Stimulated activated CD4-positive, alpha-beta T cell treated with anti-CD3 and anti-CD28 coated beads, Interleukin-4, amount 100 ng/mL, for 4 hours (primary cell): ENCODE measurements at places on chromosomes 6 and 20.

DNA sequence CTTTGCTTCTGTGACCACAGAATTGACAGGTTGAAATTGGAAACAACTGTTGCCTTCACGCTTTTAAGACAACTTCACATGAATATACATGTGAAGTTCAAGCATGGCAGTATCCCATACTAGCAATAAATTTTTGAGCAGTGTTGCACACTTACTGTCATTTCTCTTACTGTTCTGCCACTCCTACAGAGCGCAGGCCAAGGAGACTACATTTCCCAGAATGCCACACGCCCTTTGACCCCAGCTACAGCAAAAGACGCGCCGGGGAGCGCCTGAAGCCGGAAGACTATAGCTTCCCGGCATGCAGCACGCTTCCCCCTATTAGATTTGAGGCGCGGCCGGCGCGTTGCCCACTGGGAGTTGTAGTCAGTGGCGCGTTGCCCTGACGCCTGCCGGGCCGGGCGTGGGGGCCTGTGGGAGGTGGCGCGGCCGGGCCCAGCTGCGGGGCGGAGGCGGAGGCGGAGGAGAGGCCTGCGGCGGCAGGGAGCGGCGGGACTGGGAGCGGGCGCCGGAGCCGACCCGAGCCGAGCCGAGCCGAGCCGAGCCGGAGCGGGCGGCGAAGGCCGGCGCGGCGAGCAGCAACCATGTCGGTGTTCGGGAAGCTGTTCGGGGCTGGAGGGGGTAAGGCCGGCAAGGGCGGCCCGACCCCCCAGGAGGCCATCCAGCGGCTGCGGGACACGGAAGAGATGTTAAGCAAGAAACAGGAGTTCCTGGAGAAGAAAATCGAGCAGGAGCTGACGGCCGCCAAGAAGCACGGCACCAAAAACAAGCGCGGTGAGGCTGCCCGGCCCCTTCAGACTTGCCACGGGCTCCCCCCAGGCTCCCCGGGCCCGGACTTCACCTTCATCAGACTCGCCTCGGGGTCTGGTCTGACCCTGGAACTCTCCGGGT lies at the start of gene CHMP4B:
Gene CHMP4B, plus strand, starts transcription at position 464 of the 891 bp plus-strand sequence. Its CDS starts 121 bp downstream, at position 585.
- peak; percentile 99 for DNase-seq

- no peak for DNase-seq
Measured at GRCh38 chr20:62376112-62377063, 9.3 kb upstream of the LAMA5 start.

- no peak for DNase-seq
Measured at GRCh38 chr6:163889904-163890514, 475.5 kb downstream of the QKI start.

GRCh38 chr6:14674458-14674857 lies 556.9 kb downstream of the CD83 start:
- DNase-seq, result no peak

DNA sequence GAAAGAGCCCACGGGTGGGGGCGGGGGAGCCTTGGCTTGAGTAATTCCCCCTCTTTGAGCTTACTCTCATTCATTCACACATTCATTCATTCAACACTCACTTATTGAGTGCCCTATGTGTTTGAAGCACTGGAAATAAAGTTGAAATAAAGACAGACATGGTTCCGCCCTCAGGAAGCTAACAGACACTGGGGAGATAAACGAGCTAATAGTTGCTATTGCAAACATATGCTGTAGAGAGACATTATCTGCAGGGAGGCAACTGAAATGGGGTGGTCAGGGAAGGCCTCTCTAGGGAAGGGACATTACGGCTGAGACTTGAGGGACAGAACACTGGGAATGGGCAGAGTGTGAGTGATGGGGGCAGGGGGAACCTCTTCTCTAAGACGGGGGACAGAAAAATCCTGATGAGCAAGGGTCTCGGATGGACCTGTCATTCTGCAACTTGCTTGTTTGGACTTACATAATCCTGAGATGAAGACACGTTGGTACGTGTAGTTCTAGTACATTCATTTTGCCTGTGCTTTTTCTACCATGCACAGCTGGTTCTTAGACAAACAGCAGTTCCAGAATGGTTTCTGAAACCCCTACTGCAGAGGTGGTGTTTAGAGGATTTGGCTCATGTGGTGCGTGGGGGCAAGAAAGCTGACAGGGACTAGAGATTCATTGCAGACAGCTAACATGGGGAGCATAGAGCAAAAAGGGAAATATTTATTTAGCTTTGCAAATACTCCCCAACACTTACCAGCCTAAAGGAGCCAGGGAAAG lies 71.1 kb upstream of the BLCAP start:
- DNase-seq, result no peak

DNA sequence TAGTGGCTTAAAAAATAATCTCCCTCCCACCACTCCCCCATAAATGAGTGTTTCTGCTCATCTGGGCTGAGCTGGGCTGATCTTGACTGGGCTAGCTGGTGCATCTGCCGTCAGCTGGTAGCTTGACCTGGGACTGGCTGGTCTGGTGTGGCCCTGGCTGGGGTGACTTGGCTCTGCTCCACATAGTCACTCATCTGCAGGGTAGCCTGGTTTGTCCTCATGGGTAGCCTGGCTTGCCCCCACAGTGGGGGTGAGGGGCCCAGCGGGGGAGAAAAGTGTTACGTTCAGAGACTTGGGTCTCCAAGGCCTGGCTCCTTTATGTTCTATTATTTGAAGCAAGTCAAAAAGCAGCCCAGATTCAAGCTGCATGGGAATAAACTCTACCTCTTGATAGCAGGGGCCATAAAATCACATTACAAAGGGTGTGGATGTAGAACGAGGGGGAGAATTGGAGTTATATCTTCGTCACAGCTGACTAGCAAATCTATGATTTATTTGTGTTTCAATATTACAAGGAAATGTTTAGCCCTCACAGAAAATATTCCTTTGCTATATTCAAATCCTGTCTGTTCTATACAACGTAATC lies 32.9 kb downstream of the EDN3 start:
- DNase-seq, result no peak

GRCh38 chr6:5359417-5359816 lies 98.1 kb downstream of the FARS2 start:
- DNase-seq, result no peak

- DNase-seq, result peak; percentile 68
Measured at GRCh38 chr20:34037121-34037520, 43.4 kb downstream of the RALY start.

DNA sequence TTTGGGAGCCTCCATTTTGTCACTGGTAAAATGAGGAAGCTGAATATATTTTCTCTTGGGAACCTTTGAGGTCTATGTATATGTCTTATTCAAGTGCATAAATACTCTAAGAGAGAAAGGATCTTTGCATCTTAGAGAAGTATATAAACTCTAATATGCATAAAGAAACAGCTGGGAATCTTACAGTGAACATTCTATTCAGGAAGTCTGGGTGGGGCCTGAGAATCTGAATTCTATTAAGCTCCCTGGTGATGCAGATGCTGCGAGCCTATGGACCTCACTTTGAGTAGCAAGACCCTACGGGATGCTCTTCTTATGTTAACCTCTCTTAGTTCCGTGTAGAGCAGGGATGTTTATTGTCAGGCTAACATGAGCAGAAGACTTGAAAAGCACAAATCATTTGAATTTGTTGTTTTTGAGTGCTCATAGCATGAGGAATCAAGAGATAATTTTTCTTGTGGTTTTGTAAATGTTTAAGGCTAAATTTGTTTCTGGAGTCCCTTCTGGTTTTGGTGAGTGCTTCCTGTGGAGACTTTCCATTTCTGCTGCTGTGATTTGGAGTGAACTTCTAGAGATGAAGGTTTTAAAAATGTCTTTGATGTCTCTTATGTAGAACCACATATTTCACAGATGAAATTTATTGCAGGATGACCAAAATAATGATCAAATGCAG lies 281.2 kb upstream of the JAG1 start:
- no peak for DNase-seq

DNA sequence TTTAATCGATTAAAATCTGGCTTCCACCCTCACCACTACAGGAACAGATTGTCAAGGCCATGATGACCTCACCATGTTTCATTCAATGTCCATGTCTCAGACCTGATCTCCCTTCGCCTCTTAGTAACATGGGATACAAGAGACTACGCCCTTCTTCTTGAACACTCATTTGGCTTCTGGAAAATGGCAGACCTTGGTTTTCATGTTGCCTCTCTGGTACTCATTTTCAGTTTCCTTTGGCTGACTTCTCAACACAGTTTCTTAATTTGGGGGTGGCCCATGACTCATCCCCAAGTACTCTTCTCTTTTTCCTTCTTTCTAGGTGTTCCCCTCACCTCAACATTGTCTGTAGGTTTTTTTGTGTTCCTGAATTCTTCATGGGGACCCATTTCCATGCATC lies 22.7 kb downstream of the TMX4 start:
- no peak for DNase-seq

- DNase-seq, result no peak
Measured at GRCh38 chr20:5735845-5736510, 14.2 kb upstream of the SHLD1 start.

- DNase-seq, result no peak
Measured at GRCh38 chr6:81643156-81643555, 109.3 kb downstream of the TENT5A start.

DNA sequence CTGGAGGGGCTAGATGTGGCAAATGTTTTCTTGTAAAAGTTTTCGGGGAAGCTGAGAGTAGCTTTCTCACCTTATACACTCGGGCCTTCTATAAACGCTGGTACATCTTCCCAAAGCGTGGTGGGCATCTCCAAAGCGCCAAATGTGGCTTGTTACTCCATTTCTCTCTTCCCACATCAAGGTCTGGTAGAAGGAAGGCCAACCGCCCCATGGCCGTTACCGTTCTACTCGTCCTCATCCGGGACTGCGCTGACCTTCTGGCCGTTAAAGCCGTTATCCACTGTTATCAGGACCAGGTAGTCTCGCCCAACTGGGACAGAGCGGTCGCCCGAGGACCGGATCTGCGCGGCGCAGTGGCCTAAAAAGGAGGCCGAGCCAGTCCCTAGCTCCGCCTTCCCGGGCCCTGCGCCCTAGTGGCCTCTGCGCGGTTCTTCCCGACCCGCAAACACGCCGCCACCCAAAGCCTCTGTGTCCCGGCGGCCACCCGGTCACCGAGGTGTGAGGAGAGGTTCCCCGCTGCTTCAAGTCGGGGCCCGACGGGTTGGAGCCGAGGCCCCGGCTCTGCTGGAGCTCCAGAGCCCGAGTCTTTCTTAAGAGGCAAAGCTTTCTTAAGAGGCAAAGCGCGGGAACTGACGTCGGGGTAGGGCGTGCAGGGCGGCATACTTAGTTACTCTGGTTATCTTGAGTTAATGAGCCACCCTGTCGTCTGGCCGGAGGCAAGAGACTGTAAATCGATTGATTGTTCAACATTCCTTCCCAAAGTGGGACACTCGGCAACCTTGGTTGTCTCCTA lies 90.5 kb downstream of the GPX5 start:
- DNase-seq, result no peak

GRCh38 chr20:9571783-9572182 lies 57.4 kb downstream of the LAMP5 start:
- DNase-seq, result no peak

DNA sequence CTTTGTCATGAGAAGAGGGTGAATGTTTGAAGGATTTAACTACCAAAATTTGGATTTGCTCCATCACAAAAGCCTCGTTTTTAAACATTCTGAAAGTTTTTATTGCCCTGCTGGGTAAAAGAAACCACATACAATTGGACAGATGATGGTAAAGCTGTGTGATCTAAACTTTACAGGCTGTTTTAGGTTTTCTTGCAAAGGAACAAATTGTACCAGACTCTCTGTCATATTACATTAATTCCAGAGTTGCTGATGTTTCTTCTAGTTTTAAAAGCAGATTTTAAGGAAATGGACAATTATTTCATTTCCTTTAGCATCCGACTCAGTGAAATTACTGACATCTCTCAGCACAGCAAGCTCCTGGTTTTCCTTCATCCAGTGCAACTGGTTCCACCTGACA lies 53.2 kb downstream of the CRYBG1 start:
- DNase-seq, result no peak

GRCh38 chr20:46282669-46283068 lies 25.6 kb downstream of the CDH22 start:
- DNase-seq, result no peak

GRCh38 chr6:119426619-119427018 lies 77.1 kb upstream of the MAN1A1 start:
- DNase-seq, result no peak

DNA sequence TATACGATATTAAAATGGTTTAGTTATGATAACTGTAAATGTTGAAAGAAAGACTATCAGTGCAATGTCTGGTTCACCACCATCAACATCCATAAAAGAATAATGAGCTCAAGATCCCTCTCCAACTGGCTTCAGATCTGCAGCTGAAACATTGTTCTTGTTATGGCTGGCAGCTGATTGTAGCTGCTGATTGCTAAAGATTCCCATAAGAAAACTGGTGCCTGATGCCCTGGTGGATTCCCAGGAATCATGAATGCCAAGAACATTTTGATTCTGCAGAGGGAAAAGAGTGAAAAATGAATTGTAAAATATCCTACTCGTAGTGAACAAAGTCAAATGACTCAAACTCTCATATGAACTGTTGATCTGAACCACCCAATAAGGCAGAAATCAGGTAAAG lies 1160.2 kb downstream of the EPHA7 start:
- DNase-seq, result no peak

GRCh38 chr20:63218701-63219446 lies 2.9 kb upstream of the YTHDF1 start:
- DNase-seq, result no peak
